Stimulated activated CD4-positive, alpha-beta T cell treated with anti-CD3 and anti-CD28 coated beads, TNF-alpha, amount 100 ng/mL, for 24 hours (primary cell): ENCODE measurements at places on chromosomes 2 and 18.

GRCh38 chr2:123371535-123371934 is 653.6 kb upstream of the CNTNAP5 start:
- DNase-seq: no peak

DNA sequence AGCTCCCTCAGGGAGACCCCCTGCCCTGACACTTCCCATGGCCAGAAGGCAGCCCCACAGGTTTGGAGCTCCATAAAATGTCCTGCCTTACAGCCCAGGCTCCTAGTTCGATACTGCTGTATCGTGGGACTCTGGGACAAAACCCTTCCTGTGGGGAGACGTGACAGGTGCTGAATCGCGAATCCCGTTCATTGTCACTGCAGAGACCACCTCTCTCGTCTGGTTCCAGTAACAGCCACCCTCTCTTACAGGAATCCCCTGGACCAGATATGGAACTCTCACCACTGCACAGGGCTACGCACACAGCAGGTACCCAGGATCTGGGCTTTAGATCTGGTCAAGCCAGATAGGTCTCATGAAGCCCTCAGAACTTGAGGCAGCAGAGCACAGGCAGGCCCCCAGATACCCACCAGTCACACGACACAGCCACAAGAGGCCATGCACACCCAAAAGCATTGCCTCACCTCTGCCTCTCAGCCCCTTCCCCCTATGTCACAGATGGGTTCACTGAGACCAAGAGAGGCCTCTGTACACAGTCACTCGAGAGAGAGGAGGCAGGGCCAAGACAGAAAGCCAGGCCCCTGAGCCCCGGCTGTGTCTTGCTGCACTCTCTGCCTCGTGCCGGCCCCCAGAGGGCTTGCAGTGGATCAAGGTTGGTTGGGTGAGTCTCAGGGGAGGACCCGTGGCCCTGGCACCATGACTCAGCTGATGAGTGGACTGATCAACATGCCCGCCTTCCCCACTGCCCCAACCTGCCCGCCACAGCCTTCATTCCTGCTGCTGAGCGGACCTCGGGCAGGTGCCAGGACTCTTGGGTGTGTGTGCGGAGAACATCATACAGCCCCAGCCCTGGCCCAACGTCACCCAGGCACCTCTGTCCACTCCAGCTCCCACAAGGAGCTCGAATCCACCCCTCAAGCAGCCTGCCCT is 7.6 kb downstream of the SDC1 start:
- DNase-seq: no peak

GRCh38 chr2:74834792-74835755 is 1.1 kb downstream of the HK2 start:
- DNase-seq: peak; percentile 57

GRCh38 chr2:191014653-191015020 is 666 bp upstream of the STAT1 start:
- no peak for DNase-seq

GRCh38 chr2:230312638-230313037 is 14.4 kb upstream of the SP140L start:
- DNase-seq: no peak

GRCh38 chr2:37544591-37545031 is 126.8 kb downstream of the CDC42EP3 start:
- DNase-seq: no peak

DNA sequence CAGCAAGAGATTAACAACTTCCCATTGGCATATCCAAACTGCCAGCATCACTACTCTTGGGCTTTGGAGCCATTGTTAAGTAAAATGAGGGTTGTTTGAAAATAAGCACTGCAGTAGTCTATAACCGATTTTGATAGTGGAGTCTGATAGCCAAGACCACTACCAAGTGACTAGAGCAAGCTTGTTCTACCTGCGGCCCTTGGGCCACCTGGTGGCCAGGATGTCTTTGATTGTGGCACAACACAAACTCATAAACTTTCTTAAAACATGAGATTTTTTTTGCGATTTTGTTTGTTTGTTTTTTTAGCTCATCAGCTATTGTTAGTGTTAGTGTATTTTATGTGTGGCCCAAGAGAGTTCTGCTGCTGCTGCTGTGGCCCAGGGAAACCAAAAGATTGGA is 11.0 kb downstream of the UBE2E3 start:
- DNase-seq: no peak

GRCh38 chr2:67436221-67436620 is 39.1 kb downstream of the ETAA1 start:
- DNase-seq: no peak

GRCh38 chr2:160901613-160902012 is 258.6 kb upstream of the TANK start:
- DNase-seq: no peak

DNA sequence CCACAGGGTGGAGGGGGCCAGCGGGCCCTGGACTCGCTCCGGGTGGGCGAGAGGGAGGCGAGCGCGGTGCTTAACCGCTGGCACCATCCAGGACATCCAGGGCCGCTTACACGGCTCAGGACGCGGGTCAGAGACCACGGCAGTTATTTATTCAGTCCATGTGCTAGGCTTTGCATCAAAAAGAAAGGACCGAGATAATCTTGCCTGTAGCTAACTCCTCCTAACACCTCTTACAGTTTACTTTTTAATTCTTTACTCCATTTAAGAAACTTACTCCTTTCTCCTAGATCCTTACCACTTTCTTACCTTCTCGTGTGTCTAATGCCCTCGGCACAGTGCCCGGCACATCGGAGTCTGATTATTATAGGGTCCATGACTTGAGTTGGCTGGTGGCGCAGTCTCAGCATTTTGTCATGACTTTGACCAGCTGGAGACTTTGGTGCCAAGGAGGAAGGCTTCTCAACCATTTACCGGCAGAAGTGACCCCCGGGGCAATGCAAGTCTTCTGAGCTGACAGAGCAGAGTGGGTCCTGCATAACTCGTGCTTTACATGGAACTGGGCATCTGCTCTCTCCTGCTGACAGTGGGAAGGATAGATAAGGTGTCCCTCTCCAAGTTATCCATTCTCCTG is 503 bp downstream of the ANXA4 start:
- DNase-seq: no peak
